Lower leg skin (tissue), 4 donors: ENCODE measurements at places on chromosomes 1 and 21.
A peak's percentile ranks its signal among the peaks of the same experiment; 100 is the strongest.

- no peak for DNase-seq
Measured at GRCh38 chr1:19484338-19484797, 971 bp downstream of the CAPZB start.

- no peak for DNase-seq
Measured at GRCh38 chr1:212916481-212917133, 33.7 kb upstream of the VASH2 start.

GRCh38 chr21:38773099-38774061 is 32.3 kb upstream of the ETS2 start:
- DNase-seq = peak; percentile 85

DNA sequence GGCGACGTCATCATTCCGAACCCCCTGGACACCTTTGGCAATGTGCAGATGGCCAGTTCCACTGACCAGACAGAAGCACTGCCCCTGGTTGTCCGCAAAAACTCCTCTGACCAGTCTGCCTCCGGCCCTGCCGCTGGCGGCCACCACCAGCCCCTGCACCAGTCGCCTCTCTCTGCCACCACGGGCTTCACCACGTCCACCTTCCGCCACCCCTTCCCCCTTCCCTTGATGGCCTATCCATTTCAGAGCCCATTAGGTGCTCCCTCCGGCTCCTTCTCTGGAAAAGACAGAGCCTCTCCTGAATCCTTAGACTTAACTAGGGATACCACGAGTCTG is 10.0 kb downstream of the PROX1 start:
- no peak for DNase-seq

DNA sequence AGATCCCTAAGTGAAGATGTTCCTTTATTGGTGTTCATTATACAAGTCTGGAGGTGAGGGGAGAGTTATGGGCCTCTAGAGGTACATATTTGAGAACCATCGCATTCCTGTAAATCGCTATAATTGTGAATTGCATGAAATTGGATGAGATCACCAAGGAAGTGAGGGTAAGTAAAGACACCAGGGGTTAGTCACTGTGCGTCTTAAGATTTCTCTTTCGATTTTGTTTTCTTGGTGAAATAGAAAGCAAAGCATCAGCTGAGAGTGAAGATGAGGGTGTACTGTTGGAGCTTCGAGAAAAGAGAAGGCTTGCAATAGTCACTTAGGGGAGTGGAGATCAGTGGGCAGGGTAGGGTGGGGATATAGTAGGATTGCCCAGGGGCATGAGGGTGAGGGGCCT is 82.1 kb downstream of the RAVER2 start:
- no peak for DNase-seq

- no peak for DNase-seq
Measured at GRCh38 chr21:30117631-30118030, 49.0 kb downstream of the CLDN17 start.

DNA sequence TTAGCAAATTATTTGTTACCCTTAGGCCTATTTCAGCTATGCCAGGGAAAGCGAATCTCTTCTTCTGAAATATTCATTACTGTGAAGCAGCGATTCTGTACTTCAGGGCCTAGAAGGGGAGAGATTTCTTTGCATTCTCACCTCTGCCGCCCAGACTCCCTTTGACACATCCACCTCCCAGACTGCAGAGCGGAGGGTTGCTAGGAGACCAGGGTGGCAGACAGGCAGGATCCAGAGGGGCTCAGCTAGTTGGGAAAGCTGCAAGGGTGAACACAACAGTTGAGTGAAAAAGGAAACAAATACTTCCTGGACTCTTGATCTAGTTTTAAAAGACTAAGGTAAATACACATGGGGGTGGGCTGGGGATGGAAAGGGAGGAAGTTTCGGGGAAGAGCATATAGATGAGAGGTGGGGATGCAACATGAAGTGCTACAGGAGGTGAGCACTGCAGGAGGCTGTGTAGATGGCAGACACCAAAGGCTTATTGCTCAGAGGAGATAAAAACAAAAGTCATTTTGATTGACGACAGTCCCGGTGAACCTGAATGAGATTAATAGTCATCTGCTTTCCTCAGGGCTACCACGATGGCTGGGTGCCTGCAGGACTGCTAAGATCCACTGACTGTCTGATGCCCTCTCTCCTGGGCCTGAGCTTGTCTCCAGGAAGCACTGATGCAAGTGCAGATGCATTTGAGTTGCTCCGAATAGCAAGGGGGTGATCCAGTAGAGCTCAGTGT is 26.4 kb upstream of the RAB3GAP2 start:
- no peak for DNase-seq

- DNase-seq = no peak
Measured at GRCh38 chr1:6094801-6095505, 49.3 kb downstream of the KCNAB2 start.
